ENCODE measurements at places on chromosomes 16 and 17.

GRCh38 chr16:11179574-11179973 lies 76.4 kb downstream of the SOCS1 start:
- DNase-seq = no peak

DNA sequence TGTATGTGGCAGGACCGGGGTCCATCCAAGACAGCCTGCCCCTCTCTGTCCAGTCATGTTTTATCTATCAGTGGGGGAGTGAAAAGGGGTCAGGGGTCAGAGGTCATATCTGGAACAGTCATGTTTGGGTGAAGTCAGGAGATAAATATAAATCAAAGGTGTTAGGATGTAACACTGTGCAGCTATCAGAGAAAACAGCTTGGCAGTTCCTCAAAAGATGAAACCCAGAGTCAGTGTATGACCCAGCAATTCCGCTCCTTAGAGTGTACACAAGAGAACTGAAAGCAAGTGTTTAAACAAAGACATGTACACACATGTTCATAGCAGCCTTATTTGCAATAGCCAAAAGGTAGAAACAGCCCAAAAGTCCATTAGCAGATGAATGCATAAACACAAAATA lies 361.3 kb downstream of the FOXL1 start:
- no peak for DNase-seq

DNA sequence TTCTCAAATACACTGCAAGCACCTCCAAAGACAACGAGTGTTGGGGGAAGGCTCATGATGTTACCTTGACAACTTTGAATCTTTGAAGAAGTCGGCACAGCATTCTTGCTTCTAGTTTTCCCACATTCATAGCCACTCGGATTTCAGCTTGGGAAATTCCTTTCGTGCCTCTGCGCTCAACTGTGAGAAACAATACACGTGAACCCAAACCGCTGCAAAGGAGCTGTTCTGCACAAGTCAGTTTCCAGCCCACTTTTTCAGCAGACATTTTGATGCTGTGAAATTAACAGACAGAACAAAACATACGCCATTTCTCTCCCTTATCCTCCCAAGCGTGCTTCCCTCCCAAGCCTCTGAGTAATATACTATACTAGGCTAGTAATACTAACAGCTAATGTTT lies 41.2 kb downstream of the GTF3C1 start:
- no peak for DNase-seq

DNA sequence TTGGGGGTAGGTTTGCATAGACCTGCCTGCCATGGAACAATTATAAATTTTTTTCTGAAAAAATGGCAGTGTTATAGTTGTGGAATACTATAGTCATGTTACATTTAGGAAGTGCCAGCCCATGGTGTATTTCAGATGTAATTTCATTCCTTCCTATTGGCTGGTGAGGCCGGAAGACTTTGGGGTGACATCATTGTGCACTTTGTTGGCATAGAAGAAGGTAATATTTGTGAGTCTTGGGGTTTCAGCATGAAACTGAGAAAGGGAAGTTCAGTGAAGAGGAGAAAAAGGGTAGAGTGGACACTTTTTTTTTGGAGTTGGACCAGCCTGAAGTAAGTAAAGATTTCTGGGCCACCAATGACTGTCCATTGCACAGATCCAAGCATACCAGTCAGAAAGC lies 16.0 kb upstream of the HEATR6 start:
- no peak for DNase-seq

- DNase-seq = no peak
Observed at GRCh38 chr16:48446534-48446920, 61.3 kb upstream of the SIAH1 start.

DNA sequence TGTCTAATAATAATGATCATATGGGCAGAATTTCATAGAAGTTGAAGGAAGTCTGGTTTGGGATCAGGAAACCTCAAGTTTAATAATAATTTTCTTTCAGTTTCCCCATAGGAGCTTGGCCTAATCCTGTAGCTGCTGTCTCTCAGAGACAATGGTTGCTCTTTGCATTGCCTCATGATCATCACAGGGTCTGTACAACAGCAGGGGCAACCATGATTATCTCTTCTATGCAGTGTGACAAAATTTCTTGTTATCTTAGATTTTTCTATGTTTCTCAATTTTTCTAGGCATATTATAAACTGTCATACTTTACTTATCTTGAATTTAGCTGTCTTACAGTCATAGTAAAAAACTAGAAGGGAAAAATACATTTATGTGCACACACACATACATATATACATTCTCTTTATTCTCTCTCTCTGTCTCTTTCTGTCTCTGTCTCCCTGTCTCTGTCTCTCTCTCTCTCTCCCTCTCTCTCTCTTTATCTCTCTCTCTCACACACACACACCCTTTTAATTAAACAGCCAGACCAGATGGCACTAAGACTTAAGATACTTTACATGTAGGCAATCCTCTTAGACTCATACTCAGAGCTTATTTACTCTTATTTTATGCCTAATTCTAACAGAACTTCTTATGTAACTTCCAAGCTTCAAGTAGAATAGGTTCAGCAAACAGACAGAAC lies 30.5 kb downstream of the SMIM36 start:
- no peak for DNase-seq

DNA sequence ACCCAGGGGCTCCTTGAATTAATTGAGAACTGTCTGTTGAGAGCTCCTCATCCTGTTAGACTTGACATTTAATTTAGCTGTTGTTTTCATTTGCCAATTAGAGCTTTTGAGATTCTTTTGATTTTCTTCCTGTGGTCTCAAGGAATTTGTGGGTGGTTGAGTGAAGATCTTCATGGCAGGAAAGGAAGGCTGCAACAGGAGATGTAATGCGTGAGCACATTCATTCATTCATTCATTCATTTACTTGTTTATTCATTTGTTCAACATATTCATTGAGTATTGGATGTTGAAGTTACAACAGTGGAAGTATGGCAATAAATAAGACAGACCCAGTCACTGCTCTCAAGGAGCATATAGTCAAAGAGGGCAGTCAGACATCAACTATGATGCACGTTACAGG lies 117.7 kb downstream of the PRKCB start:
- no peak for DNase-seq

- DNase-seq = no peak
Observed at GRCh38 chr17:81890447-81891302, 711 bp downstream of the ALYREF start.

GRCh38 chr16:85069171-85069570 lies 41.6 kb downstream of the KIAA0513 start:
- DNase-seq = no peak

- no peak for DNase-seq
Observed at GRCh38 chr17:40958086-40958953, 8.4 kb downstream of the KRT39 start.

Measured in stimulated activated CD4-positive, alpha-beta T cell treated with anti-CD3 and anti-CD28 coated beads, Interleukin-2, amount 100 ng/mL, for 48 hours (primary cell).